ENCODE measurements at places on chromosomes 12 and 14.

DNA sequence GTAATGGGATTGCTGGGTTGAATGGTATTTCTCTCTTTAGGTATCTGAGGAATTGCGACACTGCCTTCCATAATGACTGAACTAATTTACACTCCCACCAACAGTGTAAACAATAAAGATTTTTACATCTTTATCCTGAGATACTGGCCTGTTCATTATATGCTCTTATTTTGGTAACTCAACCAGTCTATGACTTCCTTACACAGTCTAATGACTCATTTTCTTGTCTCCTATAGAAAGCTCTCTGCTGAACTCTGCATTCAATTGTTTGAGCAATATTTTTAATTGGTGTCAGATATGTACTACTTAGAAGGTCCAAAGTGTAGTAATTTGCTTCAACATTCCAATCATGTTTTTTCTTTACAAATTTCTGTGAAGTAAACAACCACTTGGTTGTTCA is 1351.8 kb downstream of the FSCB start:
- no peak for DNase-seq

DNA sequence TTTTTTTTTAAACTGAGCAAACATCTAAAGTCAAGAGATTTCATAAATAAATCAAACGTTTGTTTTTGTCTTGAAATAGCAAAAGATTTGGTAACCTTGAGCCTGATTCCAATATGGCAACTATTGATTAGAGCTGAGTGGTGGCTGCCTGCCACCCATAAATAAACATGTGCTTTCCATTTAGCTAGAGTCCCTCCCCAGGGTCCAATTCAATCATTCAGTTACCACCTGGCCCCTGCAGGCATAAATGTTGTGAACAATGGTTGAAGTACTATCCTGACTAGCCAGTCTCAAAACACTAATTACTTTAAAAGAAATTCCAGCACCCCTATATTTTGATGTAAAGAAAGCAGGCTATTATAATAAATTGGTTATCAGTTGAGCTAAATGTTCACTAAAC is 129.7 kb upstream of the GRIP1 start:
- no peak for DNase-seq

DNA sequence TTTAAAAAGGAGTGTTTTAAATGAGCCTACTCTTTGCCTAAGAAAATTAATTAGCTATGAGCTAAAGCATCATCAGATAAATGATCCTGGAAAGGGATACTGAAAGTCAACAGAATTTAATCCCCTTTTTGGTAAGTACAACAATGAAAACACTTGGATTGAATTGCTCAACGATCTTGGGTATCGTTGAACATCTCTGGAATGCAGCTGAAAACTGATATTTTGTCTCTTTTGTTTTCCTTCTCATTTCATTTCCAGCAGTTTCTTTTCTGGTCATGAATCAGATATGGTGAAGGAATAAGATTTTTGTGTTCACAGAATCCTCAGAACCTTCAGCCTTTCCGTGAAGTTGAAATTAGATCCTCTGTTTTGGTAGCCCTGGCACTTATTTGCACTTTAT is 771.2 kb downstream of the FSCB start:
- no peak for DNase-seq

GRCh38 chr14:32078858-32079216 is 1.7 kb downstream of the ARHGAP5 start:
- no peak for DNase-seq

DNA sequence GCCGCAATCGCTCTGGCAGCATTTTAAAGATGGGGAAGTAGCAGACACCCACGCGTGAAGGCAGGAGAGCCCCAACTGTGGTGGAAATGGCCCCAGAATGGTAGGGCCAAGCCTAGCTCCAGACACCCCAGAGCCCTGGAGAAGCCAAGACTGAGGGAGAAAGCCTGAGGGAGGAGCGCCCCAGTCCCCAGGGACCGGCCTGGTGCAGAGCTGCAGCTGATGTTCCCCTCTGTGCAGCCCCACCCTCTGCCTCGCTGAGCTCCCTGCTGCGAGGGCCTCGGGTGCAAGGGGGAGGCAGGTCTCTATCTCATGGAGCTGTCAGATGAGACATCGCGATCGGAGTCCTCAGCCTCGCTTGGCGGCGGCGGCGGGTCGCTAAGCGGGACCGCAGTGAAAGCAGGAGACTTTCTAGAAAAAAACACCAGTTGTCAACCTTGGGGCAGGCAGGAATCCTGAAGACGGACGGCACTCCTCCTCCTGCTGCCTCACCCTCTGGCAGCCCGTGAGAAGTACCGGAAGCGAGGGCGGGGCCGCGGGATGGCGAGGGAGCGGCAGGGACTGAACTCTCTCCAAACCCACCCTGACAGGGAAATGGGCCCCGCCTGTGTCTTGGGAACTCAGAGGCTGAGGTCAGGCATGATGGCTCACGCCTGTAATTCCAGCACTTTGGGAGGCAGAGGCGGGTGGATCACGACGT is 6.0 kb downstream of the GAPDH start:
- DNase-seq, result no peak

GRCh38 chr12:1369460-1369859 is 224.9 kb downstream of the FBXL14 start:
- DNase-seq, result no peak

- no peak for DNase-seq
Observed at GRCh38 chr14:104938960-104939359, 14.3 kb downstream of the PLD4 start.

- no peak for DNase-seq
Observed at GRCh38 chr12:112179916-112180315, 54.6 kb downstream of the TRAFD1 start.

GRCh38 chr12:111850526-111850925 is 8.5 kb downstream of the MAPKAPK5 start:
- DNase-seq, result no peak

- no peak for DNase-seq
Observed at GRCh38 chr12:92049403-92049802, 96.2 kb downstream of the BTG1 start.

- no peak for DNase-seq
Observed at GRCh38 chr14:61616524-61617185, 78.7 kb upstream of the HIF1A start.

GRCh38 chr12:116677202-116677661 is 60.6 kb downstream of the SPRING1 start:
- DNase-seq, result no peak

DNA sequence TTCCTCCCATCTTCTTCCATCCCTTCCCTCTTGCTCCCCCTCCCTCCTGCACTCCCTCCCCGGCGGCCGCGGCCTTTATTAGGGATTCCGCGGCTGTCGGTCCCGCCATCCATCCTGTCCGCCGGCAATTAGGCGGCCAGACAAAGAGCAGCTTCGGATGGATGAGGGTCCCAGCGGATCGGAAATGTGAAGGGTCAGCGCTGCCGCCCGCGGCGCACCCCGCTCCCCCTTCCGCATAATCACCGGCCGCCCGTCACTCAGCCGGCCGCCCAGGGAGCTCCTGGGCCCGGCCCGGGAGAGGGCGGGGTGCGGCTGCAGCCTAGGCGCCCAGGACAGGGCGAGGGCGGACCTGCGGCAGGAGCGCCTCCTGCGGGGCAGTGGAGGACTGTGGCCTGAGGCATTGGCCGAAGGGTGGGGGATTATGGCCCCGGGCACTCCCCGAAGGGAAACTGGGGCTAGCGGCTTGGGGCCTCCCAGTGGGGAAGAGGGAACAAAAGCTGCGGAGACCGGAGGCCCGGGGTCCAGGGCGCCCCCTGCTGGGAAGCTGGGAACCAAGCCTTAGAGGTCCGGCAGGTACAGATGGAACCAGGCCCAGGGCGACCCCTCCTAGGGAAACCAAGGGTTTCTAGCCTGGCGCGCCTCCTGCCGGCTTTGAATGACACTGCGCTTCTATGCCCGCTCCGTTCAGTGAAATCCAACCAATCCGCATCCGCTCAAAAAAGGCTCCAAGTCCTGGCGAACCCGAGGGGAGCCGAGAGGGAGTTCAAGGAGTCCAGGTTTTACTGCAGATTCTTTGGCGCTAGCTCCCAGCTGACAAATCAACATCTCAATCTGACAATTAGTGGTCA is 4.4 kb upstream of the DNAJC22 start:
- peak; percentile 88 for DNase-seq

- no peak for DNase-seq
Observed at GRCh38 chr12:67271976-67272375, 2.8 kb downstream of the CAND1 start.

GRCh38 chr12:13071305-13072280 is 27.4 kb downstream of the FAM234B start:
- DNase-seq, result no peak

DNA sequence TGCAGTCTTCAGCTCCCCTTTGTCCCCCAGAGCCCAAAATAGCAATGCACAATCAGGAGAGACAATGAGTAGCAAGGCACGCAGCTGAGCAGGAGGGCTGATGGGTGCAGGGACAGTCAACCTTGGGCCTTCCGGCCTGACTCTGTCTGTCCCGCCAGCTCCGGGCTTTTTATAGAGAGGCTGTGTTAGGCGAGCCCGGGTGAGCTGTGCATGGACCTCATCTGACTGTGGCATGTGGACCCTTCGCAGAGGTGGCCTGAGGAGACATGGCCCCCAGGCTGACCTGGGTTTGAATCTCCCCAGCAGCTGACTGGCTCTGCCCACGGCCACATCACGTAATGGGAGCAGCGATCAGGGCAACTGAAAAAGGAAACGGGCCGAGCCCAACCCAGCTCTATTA is 177.9 kb downstream of the TSPAN9 start:
- DNase-seq, result no peak

DNA sequence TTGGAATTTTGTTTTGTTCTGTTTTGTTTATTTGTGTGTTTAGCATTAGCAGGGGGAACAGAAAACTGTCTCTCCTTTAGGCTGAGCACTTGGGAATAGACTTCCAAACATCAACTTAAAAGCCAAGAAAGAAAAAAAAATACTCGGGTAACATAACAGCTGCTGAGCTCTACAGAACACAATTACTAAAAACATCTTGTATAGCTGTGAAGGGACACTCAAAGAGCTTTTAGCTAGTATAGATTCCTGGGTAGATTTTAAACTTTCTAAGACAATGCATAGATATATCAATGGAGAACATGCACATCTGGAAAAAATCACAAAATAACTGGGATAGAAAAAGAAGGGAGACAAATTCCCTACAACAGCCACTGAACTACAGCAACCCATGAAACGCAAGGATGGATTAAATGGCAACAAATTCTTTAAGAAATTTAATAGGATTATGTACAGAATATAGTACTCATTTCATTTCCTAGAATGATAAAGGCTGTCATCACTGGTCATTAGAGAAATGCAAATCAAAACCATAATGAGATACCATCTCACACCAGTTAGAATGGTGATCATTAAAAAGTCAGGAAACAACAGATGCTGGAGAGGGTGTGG is 174.3 kb upstream of the KRR1 start:
- no peak for DNase-seq

DNA sequence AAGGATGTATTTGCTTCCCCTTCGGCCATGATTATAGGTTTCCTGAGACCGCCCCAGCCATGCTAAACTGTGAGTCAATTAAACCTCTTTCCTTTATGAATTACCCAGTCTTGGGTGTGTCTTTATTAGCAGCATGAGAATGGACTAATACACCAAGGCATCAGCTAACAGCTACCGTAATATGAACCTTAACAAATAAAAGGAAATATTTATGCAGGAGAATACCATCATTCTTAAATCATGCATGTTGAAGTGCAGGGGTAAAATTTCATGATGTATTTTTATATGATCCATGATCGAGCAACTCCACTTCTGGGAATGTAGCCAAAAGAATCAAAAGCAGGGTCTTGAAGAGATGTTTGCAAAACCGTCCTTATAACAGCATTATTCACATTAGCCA is 379.0 kb downstream of the NPAS3 start:
- DNase-seq, result no peak

GRCh38 chr12:108855284-108856169 is 1.9 kb downstream of the SSH1 start:
- no peak for DNase-seq

DNA sequence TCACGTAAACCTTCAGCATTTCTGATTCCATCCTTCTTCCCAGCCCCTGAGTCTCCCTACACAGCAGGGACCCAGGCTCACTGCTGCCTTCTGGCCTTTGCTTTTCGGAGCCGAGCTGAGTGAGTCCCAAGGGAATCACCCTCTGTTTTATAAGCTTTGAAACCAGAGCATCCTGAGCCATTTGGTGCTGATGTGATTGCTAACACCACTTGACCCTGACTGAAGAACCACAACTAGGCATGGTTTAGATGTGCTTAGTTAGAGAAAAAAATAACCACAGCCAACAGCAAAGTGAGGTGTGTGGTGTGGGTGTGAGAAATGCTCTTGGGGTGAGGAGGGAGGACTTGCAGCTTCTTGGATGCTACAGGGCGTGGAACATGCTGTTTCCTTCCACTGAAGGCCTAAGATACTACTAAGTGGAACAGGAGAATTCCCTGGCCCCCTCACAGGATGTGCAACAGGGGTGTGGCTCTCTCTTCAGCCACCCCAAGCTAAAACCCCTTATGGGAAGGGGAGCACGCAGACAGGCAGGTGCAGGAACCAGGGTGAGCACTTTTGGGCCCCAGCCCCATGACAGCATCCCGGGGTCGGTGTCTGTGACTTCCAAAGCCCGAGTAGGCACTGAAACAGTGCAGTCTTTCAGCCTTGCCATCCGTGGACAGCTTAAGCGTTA is at the start of gene TC2N:
Gene TC2N (minus strand): TSS at position 221 of the 673 bp plus-strand sequence. CDS start 53,767 bp downstream, outside the sequence.
- no peak for DNase-seq

DNA sequence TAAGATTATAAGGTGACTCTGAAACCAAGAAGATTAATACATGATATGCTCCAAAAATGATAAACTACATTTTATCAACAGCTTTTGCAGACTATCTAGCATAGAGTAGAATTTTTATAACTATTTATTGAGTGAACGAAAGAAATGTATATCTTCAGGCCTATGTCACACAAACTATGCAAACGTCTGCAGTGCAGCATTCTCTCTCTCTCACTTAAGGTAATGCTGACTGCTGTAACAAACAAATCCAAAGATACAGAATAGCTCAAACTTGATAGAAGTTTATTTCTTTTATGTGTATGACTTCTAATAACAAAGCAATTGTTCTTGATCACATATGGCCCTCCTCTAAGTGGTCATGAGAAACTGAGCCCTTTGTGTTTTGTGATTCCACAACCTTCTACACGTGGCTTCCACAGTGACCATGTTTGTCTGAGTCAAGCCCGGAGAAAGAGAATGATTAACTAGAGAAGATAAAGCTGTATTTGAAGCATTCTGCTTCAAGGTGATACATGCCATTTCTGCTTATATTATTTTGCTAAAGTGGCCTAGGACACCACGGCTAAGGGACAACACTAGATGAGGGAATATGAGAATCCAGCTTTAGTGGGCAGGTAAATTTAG is 1352.7 kb upstream of the TMEM132C start:
- no peak for DNase-seq

DNA sequence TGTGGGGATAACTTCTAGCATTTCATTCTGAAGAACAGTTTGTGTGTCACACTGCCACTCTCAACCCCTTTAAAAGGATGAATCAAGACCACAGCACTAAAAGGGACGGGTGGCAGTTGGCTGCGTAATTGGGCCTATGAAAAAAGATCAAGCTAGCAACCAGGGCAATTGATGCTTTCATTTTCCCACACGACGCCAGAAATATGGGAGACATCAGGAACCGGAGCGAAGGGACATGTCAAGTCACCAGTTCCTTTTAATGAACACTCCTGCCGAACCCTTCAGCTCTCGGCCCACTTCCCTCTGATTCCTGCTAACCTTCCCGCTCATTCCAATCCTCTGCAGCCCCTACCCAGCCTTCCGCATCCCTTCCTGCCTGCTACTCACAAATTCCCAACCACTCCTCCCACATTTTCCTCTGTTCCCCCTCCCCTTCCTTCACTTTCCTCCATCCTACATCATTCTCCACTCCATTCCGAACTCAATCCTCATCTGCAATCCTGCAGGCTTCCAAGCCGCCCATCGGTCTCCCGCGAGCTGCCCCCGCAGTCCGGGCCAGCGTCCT is 753 bp downstream of the CSRNP2 start:
- DNase-seq, result peak; percentile 37

All from HEK293T (cell line).